ENCODE measurements at places on chromosomes 16 and 17.

DNA sequence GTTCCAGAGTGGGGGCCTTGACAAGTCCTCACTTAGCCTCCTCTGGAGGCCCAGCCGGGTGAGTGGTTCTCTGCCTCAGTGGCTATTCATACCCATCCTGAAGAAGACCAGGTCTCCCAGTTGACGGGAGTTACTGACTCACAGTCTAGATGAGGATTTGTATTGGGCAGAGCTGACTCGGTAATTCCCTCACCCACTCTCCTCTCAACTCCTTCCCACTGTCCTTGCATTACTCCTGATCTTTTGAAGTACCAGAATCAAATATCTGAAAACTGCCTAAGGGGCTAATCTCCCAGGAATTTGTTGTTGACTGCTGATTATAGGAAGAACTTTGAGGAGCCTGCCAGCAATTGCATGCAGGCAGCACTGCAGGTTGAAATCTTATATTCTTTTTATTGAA lies 14.2 kb downstream of the SAP30BP start:
- peak; percentile 26 for DNase-seq

DNA sequence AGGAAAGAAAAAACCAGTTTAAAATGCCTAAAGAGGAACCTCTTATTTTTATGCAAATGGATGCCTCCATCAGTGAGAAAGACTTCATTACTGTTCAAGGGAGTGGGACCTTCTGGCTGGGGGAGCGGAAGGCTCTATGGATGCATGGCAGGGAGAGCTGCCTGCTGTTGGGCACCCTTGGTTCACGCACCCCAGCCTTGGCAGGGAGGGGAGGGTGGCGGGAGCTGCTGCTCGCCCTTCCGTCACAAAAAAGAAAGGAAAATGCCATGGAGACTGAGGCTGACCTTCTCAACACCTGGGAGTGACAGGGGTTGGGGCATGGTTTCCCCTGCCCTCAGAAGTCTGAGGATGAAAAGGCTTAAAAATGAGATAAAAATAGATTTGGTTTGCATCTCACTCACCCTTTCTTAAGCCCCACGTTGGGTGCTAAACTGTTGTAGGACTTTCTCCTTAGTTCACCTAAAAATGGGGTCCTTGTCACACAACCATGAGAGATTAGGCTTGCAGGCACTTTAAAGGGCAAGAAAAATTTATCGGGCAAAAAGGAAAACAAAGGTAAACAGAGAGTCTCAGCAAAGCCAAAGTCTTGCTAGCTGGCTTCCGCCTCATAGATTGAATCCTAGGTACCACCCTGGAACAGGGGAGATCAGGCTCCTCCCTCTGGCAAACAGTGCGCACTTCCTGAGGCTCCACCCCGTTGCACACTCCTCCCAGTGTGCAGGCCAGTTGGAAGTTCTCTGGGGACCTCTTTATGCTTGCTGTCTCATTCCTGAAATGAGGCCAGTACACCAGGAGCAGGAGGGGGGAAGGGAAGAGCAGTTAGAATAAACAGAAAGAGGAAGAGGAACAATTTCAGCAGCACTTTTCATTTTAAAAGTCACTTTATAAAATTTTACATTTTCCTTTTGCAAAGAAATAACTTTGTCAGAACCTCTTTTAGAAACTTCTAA lies 31.6 kb downstream of the PHKB start:
- DNase-seq = peak; percentile 7

DNA sequence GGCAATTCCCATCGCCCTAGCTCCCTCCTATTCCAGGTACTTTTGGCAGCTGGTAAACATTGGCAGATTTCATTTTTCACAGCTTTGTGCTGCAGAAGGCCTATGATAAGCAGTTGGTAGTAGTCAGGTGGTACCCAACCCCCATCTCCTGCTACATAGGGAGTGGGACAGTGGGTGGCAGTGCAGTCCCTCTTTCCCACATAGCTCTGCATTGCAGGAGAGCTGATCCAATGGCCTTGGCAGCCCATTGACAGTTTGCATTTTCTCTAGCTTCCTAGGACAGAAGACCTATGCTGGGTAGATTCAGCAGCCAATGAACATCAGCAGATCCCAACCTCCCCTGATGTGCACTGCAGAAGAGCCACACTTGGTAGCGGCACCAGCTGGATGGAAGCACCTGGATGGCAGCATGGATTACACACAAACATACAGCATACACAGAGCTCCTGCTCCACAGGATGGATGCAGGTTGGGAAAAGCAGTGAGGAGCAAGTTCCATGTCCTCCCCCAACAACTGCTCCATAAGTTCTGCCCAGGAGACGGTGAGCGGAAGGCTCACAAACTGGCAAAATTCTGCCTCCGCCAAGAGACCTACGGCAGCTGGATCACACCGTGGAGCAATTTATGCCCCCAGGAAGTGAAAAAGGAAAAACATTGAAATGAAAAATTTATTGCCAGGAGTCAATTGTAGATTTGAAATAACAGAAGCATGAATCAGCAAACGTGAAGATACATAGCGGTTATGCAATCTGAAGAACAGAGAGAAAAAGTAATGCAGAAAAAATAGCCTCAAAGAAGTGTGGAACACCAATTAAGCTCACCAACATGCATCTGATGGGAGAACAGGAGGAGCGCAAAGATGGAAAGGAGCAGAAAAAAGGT lies 95.7 kb downstream of the CACNG1 start:
- DNase-seq = peak; percentile 6

DNA sequence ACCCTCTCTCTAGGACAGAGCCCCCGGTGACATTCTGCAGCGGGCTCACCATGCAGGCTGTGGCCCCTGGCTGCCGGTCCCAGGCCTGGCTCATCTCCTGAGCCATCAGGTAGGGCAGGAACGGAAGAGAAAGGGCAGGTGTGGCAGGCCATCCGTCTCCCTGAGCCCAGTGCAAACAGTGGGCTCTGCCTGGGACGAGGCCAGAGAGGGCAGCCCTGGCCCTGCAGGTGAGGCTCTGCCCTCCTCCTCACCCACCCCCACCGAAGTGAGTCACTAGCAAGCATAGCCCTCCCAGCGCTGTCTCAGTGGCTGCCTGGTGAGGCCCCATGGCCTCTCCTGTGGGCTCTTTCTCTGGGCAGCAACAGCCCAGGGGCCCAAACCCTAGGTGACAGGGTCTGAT lies 14.5 kb downstream of the OTOP3 start:
- no peak for DNase-seq

GRCh38 chr16:4692460-4693295 lies 684 bp upstream of the NUDT16L1 start:
- no peak for DNase-seq

DNA sequence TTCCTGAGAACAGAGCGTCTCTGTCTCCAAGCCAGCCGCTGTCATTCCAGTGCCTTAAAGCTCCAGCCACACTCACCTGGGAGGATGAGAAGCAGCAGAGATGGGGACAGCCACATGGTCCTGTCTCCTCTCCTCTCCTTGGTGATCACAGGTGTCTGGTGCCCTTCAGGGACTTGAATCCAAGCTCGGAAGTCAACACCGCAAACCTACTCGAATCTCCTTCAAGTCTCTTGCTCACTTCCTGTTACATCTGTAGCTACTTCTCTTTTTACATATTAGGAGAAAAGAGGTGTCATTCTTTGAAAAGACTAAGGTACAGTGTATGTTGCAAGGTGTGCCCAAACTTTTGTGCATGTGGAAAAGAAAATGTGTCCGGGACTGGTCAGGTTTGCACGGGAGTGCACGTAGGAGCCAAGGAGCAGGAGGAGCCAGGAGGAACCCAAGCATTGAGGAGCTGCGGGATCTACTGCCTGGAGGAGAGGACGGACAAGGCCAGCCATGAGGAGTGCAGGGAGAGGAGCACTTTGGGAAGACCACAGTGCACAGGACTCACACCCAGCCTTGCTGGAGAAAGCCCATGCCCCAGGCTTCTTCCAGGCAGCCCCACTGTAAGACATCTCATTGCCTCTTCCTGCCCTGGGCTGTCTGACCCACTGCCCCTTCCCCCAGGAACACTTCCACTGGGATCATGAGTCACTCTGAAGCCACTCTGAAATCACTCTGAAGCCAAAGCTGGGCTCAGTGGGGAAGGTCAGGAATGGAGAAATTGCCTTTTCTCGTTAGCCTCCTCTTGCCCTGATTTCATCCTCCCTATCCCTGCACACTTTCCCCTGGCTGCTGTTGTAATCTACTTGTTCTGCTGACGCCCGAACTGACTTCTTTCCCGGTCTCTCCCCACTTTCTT lies at the start of gene CD300LD:
CD300LD (minus strand) TSS at position 197 of the 904 bp plus-strand sequence; CDS start at position 116, 81 bp downstream.
- DNase-seq = peak; percentile 11

- no peak for DNase-seq
Observed at GRCh38 chr17:76198702-76199101, 41.6 kb downstream of the RNF157 start.

GRCh38 chr16:54647216-54647615 lies 283.4 kb upstream of the IRX5 start:
- DNase-seq = no peak

DNA sequence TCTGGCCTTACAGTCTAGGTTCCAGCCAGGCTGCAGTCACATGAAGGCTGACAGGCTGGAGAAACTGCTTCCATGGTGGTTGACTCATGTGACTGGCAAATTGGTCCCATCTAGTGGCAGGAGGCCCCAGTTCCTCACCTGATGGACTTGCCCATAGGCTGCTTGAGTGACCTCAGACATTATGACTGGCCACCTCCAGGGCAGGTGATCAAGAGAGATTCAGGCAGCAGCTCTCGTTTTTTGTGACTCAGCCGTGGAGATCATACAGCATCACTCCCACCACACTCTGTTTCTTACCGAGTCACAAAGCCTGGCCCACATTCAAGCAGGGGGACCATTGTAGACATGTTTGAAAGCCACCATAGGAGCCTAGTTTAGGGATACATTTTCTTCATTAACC lies 34.5 kb downstream of the SIAH1 start:
- DNase-seq = no peak

GRCh38 chr16:65548470-65548869 lies 426.6 kb upstream of the CDH11 start:
- DNase-seq = peak; percentile 85

GRCh38 chr17:60443713-60444112 lies 21.4 kb downstream of the CHCT1 start:
- DNase-seq = no peak

DNA sequence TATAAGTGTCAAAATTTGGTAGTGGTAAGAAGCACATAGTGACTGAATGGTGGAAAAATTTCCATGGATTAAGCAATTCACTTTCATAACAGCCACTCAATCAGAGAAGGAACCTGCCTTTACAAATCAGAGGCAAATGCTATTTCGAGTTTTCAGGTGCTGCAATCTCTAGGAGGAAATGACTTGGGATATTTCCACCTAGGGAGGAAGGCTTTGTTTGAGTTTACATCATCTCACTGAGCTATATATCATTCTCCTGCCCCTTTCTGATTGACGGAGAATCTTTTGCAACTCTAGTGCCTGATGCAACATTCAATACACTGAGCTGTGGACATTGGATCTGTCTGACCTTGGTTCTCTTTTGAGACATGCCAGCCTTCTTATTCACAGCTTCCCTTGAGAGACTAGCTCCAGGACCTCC lies 26.3 kb downstream of the MARCHF10 start:
- DNase-seq = no peak

GRCh38 chr17:72671016-72671415 lies 421.5 kb downstream of the SLC39A11 start:
- no peak for DNase-seq

DNA sequence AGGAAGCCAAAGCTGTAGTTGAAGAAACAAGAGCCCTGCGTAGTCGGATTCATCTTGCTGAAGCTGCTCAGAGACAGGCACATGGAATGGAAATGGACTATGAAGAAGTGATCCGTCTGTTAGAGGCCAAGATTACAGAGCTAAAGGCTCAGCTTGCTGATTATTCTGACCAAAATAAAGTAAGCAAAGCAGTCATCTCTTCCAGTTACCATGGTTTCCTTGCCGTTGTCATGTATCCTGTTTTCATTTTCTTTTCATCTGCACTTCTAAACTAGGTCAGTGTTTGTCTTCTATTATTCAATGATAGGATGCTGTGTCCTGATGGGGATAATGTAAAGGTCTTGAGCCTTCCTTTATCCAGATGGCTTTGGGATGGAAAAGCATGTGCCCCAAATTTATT lies 104.3 kb downstream of the STXBP4 start:
- DNase-seq = no peak

DNA sequence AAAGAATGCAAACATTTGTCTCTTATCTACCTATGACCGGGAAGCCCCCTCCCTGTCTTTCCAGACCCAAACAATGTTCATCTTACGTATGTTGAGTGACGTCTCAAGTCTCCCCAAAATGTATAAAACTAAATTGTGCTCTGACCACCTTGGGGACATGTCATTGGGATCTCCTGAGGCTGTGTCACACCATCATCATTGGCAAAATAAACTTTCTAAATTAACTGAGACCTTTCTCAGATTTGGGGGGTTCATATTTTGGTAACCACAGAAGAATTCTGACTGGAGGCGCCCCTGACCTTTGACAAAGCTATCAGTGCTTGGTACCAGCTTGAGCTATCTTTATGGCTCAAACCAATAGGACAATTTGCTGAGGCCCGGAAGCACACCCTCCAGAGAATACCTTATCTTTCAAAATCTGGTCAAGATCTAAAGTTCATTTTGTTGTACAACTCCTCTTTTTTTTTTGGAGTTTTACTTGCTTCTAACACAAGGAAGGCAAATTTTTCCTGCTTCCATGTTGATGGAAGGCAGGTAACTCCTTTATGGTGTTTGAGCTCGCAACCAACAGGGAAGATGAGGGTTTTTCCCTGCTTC lies 2.5 kb upstream of the LDHD start:
- DNase-seq = peak; percentile 3

DNA sequence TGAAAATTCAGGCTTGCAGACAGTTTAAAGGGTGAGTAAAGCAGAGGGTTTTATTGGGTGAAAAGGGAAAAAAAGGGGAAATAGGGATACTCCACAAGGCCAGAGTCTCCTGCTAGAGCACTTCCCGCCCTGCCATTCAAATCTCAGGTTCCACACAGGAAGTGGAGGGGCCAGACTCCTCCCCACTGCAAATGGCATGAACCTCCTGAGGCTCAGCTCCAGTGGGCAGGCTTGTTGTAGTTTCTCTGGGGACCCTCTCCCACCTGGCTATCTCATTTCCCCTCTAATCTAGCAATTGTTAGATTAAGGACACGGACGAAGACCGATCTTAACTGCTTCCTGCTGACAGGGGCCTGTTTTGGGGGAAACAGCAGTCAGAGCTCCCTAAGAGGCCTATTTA lies 43.4 kb downstream of the TAOK1 start:
- no peak for DNase-seq

- no peak for DNase-seq
Observed at GRCh38 chr16:2529061-2529931, 1.9 kb downstream of the CEMP1 start.

DNA sequence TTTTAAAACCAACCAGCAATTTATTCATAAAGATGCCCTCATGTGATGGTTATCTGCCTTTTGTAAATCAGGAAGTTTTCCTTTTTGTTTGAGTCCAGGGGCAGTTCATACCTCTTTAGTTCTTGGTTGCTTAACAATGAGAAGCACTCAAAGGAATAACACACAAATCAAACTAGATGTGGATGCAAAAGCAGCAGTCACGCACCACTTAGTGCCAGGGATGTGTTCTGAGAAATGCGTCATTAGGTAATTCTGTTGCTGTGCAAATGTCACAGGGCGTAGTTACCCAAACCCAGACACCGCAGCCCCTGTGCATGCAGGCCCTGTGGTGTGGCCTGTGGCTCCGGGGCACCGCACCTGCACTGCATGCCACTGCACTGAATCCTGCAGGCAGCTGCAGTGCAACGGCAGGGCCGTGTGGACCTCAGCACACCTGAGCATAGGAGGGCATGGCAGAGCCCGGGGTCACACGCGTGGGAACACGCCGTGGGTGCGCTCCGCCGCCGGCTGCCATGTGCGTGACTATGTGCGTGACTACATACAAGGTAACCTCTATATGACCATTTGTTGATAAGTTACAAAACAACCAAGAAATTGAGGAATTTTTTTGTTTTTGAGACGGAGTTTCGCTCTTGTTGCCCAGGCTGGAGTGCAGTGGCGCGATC lies 39.6 kb downstream of the PKD1 start:
- no peak for DNase-seq

All from ELF-1 (cell line).